HT1080 (cell line): ENCODE measurements at places on chromosomes 5 and 9. TPM values are rescaled to one million over a fixed set of nuclear protein-coding genes. Genes with fewer than 3 reads are reported as not detected.

The SLC6A19 gene
- not detected in 2 replicates for total RNA-seq

The FCHSD1 gene
- total RNA-seq = 7.2 and 7.5 TPM in 2 replicates

The FREM1 gene
- 0.05 and 0.10 TPM in 2 replicates for total RNA-seq

The C9orf153 gene
- 0.07 TPM in 1 of 2 replicates, not detected in the other for total RNA-seq

The TAF11L2 gene
- total RNA-seq = not detected in 2 replicates

The SARDH gene
- total RNA-seq = 0.05 and 0.30 TPM in 2 replicates

The AMACR gene
- total RNA-seq = 10.6 and 12.8 TPM in 2 replicates

The PRLR gene
- 0.34 and 1.7 TPM in 2 replicates for total RNA-seq

The ADAMTSL1 gene
- 1.9 and 2.2 TPM in 2 replicates for total RNA-seq

The SLC34A3 gene
- total RNA-seq = not detected in 2 replicates

The TMEM171 gene
- total RNA-seq = not detected in 2 replicates

The TOPORS gene
- total RNA-seq = 20.8 and 27.0 TPM in 2 replicates

The TMEM232 gene
- 0.27 and 0.77 TPM in 2 replicates for total RNA-seq

The ESM1 gene
- 27.1 and 27.7 TPM in 2 replicates for total RNA-seq

GRCh38 chr9:69130456-69131441 is 43.3 kb upstream of the TJP2 start:
- peak; percentile 85 for DNase-seq

- no peak for DNase-seq
These were observed at the start of gene PCDHA12 for GRCh38 chr5:140875085-140876065. PCDHA12 (plus strand) TSS chr5:140875308; CDS start chr5:140875473, 165 bp downstream.

DNA sequence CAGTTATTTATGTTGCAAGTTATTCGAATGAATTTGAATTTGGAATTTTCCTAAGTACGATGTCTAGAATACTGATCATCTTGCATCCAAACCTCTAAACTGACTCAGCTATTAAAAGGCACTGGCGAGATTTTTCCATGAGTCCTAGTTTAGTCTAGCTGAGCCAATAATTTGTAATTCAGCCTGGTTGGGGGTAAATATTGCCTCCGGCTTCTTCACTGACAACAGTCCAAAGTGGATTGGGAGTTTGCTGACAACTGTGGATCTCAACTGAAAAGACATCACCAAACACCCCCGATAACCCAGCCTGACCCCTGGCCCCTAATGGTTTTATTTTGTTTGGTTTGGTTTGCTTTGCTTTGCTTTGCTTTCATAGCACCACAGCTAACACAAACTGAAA is 189.8 kb upstream of the DAPK1 start:
- DNase-seq = no peak

DNA sequence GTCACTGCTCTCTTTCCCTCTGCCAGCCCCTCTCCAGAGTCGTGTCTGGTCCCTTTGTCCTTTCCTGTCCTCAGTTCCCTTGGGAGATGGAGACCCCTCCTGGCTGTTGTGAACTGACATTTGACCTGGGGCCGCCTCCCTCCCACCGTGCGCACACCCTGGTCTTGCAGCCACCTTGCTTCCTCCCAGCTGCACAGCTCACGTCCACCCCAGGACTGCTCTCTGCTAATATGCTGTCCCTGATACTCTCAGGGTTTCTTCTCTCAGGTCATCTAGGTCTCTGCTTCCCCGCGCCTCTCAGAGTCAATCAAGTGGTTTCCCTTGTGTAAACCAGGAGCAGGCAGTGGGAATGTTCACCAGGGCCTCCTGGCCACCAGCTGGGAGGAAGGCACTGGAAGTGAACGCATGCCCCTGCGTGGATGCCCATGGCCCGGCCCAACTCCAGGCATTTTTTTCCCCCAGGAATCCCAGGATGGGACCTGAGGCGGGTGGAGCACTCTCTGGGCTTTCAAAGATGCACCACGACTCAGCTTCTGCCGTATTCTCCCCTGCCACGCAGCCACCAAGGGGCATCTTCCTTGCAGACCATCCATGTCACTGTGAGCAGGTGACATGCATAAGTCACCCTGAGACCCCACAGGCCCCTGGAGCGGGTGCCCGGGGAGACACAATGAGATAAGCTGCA is 142.4 kb downstream of the OLFM1 start:
- DNase-seq = no peak

- no peak for DNase-seq
These were observed 277.5 kb downstream of the PLK2 start for GRCh38 chr5:58182287-58182841.

GRCh38 chr9:134306636-134307600 is 19.3 kb upstream of the RXRA start:
- no peak for DNase-seq

DNA sequence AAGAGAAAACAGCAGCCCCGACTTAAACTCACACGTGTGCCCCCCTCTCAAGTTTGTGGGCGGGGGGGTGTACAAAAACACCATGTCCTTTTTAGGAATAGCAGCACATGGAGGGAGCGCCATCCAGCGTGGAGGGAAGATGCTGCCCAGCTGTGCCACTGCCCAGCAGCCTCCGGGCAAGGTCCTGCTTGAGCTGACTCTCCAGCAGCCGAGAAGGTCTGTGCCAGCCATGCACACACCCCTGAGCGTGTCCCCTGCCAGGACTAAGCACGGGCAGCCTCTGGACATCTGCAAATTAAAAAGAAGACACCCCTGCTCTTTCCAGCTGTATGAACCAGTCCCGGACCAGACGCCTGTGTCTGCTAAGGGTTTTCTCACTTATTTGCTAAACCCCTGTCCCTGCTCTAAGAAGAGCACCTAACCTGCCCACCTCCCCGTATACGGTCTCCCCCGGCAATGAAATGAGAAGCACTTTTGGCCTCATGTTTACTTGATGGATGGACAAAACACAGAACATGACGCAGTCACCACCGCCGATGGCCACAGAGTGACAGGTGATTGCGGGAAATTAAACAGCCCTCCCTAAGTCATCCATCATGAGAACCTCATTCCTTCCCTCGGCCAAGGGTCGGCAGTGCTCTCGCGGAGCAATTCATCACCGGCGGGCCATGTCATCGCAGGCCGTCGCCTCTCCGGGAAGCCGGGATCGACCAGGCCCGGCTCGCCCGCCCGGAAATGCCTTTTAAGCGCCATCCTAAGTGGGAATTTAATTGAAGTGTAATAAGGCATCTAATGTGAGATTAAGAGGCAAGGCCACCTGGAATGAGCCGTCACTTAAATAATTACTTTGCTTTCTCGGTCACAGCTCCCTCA is 96.9 kb downstream of the OLFM1 start:
- DNase-seq = no peak

GRCh38 chr5:54002779-54003178 is 307.6 kb downstream of the ARL15 start:
- DNase-seq = no peak

DNA sequence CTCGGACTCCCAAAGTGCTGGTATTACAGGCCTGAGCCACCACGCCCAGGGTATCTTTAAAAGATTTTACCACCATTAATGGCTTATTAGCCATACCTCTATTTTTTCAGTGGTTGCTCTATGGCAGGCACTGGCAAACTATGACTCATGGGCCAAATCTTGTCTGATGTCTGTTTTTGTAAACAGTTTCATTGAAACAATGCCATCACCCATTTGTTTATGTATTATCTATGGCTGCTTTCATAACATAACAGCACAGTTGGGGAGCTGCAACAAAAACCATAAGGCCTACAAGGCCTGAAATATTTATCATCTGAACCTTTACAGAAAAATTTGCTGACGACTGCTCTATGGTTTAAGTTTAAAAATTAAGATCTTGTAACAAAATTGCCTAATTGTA is 66.8 kb downstream of the SLC38A9 start:
- no peak for DNase-seq

DNA sequence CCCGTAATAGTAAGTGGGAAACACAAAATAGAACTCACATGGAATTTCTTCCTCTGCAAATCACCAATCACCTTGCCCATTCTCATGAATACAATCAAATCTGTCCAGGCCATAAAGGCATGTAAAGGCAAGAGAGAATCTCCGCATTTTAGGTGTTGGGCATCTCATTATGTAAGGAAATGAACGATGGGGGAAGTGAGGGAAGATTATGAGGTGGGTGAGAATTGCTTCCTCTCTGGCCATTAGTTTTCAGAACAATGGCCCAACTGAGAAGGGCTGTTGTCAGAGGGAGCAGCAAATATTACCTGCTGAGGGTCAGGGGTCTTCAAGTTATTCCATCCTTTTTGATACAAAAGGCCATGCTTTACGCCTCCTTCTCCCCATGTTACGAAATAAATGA is 455.1 kb downstream of the ARHGEF28 start:
- DNase-seq = no peak

DNA sequence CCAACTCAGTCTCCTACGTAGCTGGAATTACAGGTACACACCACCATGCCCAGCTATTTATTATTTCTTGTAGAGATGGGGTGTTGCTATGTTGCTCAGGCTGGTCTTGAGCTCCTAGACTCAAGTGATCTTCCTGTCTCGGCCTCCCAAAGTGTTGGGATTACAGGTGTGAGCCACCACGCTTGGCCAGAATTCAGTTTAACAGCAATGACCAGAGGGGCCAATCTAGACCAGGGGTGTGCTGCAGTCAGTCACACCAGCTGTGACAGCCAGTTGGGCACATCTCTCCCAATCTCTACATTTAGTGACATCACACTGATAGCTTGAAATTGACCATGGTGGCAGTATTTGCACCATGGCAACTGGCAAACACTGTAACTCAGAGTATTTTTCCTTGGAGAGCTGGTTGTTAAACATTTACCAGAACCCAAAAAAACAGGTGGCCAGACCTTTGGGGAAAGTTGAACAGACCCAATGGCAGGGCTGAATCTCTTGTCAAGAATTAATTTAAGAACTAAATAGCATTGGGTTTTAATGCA is 67.7 kb upstream of the UBTD2 start:
- DNase-seq = no peak

DNA sequence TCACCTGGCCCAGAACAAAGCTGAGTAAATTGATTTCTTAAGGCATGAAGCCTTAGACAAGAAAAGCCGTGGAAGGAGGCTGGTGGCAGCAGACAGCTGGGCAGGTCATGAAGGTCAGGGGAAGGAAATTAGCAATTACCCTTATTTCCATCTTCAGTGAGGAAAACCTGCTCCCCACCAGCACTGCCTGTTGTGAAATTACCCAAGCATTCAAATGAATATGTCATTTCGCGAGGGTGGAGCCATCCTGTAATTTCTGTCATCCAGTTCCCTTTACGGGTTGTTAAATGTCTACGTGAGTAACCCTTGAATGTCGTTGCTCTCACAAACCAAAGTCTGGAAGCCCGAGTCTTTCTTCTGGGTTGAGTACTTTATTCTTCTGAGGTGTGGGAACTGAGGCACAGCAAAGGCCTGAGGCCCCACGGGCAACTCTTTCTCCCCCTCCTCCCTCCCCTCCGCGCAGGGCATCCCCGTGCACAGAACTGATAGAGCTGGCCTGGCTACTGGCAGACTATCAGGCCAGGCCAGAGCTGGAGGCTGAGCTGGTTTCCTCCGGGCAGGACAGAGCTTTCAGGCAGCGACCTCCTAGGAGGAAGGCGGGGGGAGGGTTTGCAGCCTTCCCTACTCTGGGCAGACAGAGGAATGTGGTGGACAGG is 22.0 kb upstream of the AK3 start:
- DNase-seq = peak; percentile 38

GRCh38 chr9:137303151-137303892 is 1.3 kb upstream of the NRARP start:
- DNase-seq = no peak

DNA sequence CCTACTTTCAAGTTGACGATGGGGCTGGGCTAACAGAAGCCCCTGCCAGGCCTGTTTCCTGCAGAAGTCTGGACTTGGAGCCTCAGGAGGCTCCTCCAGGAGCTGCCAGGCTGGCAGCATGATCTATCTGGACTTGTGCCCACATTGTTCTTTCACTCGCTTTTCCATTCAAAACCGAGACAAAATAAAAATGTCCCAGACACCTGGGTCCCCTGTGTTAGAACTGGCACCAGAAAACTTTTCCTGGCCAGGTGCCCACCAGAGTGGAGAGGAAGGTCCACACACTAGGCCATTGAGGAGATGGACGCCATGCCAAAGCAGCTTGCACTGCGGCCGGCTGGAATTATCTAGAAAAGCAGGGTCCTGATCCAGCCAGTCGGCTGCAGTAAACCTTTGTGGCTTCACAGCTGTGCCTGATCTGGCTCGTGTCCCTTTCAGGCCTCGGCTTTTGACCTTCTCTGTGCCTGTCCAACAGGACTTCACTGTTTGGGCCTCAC is 78.2 kb downstream of the GCNT1 start:
- no peak for DNase-seq

- DNase-seq = no peak
These were observed 40.2 kb upstream of the EXOC3 start for GRCh38 chr5:402615-403359.

DNA sequence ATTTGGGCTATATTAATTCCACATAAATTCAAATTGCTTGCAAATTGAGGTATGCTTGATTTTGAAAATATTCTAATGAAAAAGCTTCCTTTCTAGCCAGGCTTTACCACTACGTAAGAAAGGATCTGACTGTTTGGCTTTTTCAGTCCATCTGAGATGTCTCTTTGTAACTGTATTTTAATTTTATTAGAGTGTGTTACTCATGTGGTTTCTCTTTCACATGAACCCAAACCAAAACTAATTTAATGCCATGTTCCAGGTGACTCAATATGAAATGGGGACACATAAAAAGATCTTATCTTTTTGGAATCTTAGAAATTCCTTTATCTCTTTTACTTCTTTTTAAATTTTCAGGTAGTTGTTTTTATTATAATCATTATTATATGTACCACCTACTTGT is 85.3 kb downstream of the NFIB start:
- no peak for DNase-seq

DNA sequence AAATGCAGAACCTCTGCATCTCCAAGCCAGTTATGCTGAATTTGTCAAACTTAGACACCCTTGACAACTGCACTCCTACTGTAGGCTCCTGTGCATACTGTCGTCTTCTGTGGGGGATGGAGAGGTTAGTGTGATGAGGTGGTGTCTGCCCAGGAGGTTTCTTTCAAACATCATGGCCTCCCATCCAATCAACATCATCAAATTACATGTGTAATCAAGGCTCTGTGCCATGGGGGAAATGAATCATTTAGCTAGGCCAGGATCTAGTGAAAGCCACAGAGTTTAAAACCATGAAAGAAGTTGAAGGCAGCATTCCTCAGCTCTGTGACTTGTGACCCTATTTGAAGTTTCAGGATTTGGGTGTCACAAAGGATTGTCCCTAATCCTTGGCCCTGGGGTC is 240.6 kb downstream of the MARCHF11 start:
- peak; percentile 98 for DNase-seq

GRCh38 chr9:106969696-106970095 is 106.7 kb downstream of the ZNF462 start:
- no peak for DNase-seq

- DNase-seq = no peak
These were observed 849 bp upstream of the RGMB start for GRCh38 chr5:98772415-98773213.

- DNase-seq = no peak
These were observed 22.5 kb upstream of the N4BP3 start for GRCh38 chr5:178090856-178091255.

GRCh38 chr9:84716217-84716616 is 46.7 kb downstream of the NTRK2 start:
- no peak for DNase-seq

- no peak for DNase-seq
These were observed 94.4 kb downstream of the IZUMO3 start for GRCh38 chr9:24451346-24451745.

DNA sequence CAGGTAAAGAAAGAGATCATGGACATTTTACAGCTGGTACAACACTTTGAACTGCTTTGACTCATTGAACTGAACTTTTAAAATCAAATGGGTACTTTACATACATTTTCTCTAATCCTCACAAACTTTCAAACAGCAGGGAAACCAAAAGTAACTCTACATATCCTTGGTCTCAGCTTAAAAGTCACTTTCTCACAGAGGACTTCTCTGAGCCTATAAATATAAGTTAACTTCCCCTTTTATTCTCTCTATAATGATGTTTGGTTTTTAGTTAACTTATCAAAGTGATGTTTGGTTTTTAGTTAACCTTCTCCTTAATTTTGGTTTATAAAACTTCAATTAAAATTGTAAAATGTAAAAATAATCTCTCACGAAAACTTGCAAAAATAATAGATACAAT is 209.8 kb downstream of the MCTP1 start:
- DNase-seq = no peak
